ENCODE measurements at places on chromosomes 1 and 21.

DNA sequence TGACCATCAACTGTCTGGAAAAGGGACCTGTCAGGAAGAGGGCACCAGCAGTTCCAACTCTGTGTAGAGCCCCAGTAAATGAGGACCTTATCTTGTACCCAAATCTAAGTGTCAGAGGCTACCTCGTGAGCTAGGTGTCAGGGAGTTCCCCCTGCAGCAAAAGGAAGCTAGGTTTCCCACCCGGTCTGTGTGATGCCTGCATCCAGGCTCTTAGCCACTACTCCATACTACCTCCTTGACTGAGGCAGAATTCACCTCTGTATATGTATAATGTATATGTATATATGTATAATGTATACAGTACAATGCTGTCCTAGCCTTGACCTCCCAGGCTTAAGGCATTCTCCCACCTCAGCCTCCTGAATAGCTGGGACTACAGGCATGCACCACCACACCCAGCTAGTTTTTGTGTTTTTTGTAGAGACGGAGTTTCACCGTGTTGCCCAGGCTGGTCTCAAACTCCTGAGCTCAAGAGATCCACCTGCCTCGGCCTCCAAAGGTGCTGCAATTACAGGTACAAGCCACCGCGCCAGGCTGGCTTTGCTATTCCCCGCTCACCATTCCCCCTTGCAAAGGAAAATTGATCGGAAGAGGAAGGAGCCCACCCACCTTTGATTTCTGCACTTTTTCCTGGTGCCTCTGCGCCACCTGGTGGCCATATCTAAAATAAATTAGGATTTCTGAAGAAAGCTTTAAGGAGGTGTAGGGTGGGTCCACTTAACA lies 15.7 kb upstream of the LUZP1 start:
- DNase-seq: peak; percentile 89

- DNase-seq: no peak
Observed at GRCh38 chr1:93783876-93784275, 95.1 kb downstream of the DNTTIP2 start.

DNA sequence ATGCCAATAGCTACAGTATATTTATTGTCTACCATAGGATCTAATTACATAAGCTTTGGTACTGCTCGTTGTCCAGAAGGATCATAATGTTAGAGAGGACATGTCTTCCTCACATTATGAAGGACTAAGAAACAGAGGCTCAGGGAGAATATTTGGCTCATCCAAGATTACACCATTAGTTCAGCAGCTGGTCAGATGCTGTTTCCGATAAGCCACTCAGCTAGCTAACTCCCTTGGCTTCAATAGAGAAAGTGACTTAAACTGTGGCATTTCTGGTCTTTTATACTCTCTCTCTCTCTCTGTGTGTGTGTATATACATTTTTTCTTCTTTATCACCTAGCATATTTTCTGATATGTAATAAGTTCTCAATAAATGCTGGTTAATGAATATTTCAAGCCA lies 70.4 kb downstream of the DDR2 start:
- no peak for DNase-seq

DNA sequence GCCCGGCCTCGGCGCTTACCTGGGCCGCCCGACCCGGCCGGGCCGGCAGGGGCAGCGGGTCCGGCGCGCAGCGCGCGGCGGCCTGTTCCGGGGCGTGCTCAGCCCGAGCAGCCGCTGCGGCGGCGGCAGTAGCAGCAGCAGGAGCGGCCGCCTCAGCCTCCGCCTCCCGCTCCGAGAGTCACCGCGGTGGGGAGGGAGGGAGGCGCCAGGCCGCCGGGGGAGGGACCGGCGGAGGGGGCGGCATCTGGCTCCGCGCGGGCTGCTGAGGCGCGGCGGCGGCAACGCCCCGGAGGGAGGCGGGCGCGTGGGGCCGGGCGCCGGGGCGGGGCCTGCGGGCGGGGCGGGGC lies at the start of gene CTNNBIP1:
Gene CTNNBIP1 (minus strand): TSS at position 194 of the 347 bp plus-strand sequence. CDS start 38,205 bp downstream, outside the sequence.
- no peak for DNase-seq

- peak; percentile 73 for DNase-seq
Observed at GRCh38 chr1:155166471-155167165, 6.5 kb downstream of the KRTCAP2 start.

DNA sequence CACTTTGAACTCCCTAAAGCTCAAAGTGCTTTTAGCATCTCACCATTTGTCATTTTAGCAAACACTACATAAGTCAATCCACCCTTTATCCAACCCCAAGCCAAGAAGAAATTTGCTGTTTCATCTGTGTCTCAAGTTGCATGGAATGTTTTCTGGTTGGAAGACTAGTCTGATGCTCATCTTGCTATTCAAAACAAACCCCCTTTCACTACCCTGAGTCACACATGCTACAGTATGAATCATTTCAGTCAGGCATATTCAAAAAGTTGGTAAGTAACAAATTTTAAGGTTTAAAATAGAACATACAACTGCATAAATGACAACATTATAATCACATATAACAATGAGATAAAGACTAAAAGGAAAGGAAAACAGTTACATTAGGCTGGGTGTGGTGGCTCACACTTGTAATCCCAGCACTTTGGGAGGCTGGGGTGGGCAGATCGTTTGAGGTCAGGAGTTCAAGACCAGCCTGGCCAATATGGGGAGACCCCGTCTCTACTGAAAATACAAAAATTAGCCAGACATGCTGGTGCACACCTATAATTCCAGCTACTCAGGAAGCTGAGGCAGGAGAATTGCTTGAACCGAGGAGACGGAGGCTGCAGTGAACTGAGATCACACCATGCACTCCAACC lies 38.7 kb downstream of the DSTYK start:
- DNase-seq: no peak

GRCh38 chr1:216710055-216710454 lies 13.2 kb downstream of the ESRRG start:
- no peak for DNase-seq

DNA sequence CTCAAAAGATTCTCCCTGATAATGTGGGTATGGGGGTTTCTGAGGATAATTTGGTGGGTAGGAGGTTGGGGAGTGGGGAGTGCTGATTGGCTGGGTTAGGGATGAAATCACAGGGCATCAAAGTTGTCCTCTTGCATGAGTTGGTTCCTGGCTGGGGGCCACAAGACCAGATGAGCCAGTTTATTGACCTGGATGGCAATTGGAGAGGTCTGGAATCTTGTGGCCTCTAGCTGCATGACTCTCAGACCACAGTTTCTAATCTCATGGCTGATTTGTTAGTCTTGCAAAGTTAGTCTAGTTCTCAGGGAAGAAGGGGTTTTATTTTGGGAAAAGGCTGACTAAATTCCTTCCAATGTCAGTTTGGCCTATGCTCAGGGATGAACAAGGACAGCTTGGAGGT lies 3.3 kb upstream of the GBP1 start:
- no peak for DNase-seq

- peak; percentile 85 for DNase-seq
Observed at GRCh38 chr1:25232866-25233784, 823 bp upstream of the SYF2 start.

DNA sequence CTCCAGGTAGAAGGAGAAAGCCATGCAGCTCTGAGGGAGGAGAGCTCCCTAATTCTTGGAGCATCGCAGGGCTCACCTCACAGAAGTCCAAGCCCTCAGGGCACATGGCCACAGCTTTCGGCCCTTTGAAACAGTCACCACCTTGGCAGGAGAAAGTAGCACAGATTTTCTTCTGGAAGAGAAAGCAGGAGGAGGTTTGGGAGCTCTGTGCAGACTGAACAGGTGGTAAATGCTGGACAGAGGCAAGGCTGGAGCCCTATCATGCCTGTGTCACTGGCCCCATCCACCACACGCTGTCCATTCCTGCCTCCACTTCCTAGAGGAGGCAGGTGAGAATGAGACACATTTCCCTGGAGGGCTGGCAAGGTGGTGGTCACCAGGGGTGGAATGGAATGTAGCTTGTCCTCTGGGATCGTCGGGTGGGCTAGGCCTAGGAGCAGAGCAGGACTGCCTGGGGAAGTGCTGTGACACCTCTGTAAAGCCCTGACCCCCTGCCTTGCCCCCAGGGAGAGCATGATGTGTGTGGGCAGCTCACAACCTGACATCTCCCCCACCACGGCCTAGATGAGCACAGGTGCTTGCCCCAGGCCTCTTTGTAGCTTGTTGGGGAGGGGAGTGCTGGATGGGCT lies 2.8 kb upstream of the INPP5B start:
- no peak for DNase-seq

DNA sequence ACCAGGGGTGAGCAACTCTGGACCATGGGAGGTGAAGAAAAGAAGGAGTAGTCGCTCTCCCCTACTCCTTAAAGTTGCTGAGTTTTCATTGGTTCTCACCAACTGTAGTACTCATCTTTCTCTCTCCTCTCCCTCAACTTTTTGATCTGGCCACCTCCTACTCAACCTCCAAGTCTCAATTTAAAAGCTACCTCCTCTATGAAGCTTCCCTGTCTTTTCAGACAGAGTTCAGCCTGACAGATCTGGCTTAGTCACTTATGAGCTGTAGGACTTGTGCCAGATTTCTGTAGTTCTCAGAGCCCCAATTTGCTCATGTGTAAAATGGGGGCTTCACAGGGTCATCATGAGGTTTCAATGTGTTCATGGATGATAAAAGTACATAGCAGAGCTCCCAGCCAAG lies 34.5 kb upstream of the HTR1D start:
- DNase-seq: no peak

- DNase-seq: no peak
Observed at GRCh38 chr1:241957692-241958494, at the start of gene BECN2. Gene BECN2, plus strand, starts transcription at chr1:241957767. Its CDS starts 0 bp downstream, at chr1:241957767.

GRCh38 chr1:116987256-116987555 lies 14.4 kb upstream of the CD101 start:
- no peak for DNase-seq

DNA sequence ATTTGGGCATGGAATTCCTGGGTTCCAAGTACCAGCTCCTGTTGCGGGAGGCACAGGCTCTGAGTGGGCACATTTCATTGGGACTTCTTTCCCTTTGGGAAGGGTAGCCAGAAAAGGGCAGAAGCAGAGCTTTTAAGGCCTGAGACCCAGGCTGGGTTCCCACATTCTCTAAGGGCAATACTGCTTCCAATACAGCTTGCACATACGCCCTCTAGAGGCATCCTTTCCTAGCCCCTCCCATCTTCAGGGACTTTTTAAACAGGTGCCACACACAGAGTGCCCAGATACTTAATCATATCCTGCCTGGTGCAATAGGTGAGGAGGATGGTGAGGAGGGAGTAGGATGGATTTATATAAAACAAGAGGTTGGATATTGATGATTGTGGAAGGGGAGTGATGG lies 5.7 kb downstream of the GPR88 start:
- no peak for DNase-seq

DNA sequence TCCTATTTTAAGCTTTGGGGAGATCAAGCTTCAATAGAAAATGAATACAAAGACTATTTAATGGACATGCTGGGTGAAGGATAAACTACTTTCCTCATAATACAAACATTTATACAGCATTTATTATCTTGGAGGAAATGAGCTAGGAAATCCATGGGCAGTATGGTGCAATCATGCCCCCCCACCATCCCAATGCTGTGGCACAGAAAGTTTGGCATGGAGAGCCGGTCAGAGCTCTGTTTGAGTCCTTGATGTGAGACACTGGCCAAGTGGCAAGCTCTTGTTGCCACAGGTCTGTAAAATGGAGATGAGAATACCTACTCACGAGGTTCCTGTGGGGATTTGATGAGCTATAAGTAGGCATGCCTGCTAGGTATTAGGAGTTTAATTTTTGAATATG lies 120.6 kb downstream of the MAB21L3 start:
- no peak for DNase-seq

DNA sequence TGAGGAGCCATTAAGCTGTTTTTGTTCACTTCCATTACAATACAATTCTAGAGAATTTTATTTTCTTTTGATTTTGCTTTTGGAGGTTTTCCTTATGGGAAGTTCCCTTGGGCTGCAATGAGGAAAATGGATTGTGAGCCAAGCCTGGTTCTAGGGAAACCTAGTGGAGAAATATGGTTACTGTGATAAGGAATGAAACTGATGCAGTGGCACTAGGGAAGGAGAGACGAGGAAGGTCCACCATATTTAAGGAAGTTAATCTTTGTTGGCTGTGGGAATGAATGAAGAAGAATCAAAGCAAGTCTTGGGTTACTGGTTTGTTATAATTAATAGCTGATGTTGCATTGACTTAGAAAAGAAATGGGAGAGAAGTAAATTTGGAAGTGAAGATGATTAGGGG lies 28.4 kb downstream of the CHML start:
- no peak for DNase-seq

GRCh38 chr1:34780528-34780927 lies 486 bp upstream of the GJB3 start:
- DNase-seq: no peak

DNA sequence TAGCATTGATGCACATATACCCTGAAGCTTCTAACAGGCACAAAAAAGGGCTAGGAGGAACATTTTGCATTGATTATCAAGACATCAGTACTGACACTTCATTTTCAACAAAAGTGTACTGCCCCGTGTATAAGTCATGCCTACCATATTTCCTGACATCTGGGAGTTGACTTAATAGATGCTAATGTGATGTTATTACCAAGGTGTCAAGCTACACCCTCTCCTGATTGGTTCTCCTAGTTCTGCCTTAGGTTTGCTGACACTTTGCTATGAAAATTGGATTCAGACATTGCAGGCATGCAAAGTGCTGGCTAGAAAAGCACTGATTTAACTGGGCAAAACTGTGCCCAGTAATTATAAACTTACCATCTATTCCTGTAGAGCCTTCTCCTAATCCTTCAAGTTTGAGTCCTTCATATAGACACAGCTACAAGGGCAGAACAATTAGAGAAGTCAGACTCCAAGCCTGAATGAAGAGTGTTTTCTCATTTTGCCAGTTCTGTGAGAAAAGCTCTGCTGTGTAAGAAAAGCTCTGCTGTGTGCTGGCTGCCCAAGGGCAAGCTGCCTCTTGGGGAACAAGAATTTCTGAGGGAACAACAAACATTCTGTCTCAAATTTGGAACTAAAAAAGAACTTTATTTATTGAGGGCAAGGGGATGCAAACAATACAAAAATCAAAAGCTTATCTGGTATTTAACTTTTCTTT lies 11.2 kb downstream of the S100A10 start:
- no peak for DNase-seq

- DNase-seq: peak; percentile 92
Observed at GRCh38 chr1:46036894-46037839, 95.3 kb downstream of the PIK3R3 start.
